Activated T-helper 1 cell treated with Interleukin-2 at 50 U/mL for 16 hours (primary cell): ENCODE measurements at places on chromosomes 7 and 10.

DNA sequence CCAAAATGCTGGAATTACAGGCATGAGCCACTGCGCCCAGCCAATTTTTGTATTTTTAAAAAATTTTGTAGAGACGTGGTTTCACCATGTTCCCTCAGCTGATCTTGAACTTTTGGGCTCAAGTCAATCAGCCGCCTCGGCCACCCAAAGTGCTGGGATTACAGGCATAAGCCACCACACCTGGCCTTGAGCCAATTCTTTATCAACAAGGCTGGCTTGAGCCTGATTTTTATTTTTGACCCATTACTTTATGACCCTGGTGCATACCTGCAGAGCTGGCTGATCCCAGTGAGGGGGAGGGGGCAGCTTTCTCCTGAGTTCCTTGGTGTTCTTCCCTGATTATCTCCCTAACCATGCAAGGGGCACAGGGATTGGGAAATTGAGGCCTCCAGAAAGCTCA is 15.8 kb upstream of the CPA1 start:
- DNase-seq, result no peak

- DNase-seq, result no peak
Measured at GRCh38 chr7:74503061-74503460, 49.4 kb downstream of the GTF2IRD1 start.

DNA sequence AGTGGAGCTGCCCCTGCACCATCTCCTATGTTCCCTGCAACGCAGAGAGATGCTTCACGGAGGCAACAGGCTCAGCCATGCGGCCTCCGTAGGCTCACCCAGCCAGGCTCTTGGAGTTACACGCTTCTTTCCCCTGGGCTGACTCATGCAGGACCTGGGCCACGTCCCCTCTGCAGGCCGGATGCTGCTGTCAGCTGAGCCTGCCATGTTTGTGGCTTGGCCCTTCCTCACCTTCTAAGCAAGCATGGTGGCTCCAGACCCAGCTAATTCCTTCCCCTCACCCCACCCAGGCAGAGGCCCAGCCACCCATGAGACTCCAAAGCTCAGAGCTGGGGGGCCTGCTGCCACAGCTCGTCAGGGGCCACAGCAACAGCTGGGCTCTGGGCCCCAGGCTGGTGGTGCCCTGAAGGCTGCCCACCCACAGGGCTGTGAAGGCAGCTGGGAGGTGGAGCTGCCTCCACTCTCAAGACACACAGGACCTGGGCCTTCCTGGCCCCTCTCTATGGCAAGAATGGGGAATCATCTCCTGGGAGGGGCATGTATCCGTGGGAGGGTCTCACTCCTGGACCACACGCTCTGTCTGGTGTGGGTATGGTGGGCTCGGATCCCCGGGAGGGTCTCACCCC is 219.6 kb downstream of the ELFN1 start:
- DNase-seq, result no peak

- no peak for DNase-seq
Measured at GRCh38 chr7:136956232-136956631, 87.8 kb downstream of the CHRM2 start.

DNA sequence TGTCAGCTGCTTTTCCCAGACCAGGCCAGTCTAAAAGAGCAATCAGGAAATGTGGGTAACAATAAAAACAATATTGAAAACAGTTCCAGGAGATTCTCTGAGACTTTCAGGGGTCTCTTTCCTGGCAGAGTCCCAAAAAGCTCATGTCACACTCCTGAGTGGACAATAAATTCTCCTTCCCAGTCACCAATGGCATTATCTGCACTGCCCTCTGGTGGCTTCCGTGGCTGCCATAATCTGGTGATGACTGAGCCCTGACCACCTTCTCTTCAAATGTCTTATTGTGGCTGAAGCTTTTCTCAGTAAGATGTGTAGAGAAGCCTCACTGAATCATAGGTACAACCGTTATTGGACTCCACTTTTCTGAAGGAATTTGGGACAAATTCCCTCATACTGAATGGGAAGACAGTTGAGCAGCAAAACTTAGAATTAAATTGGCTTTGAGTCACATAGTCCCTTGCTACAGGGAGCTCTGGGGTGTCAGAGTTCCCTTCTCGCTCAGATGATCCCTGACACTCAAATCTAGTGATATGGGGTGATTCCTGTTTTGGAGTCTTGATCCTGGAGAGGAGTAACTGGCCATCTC is 24.4 kb upstream of the ASAH2 start:
- no peak for DNase-seq

DNA sequence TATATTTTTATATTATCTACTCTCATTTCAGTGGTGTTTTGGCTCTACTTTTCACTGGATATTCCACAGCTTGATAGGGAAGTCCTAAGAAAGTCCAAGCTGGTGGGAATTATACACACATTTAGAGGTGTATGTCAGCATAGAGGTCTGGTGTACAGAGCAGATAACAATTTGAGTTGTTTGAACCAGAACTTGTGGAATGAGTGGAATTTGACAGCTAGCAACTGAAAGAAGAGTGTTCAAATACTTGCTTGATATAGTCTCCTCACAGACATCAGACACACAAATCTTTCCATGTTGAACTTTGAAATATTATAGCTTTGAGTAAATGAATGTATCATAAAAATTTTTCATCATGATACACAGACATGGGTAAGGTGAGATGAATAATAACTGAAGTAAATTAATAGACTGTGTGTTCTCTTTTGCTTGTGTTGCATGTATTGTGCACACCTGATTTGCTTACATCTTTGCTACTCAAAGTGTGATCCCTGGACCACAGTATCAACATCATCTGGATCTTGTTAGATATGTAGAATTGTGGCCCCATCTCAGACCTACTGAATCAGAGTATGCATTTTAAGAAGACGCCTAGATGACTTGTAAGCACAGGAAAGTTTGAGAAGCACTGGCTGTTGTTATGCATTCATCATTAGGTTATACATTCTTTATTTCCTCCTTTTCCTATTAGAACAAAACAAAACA is 91.5 kb downstream of the ABCA13 start:
- no peak for DNase-seq

DNA sequence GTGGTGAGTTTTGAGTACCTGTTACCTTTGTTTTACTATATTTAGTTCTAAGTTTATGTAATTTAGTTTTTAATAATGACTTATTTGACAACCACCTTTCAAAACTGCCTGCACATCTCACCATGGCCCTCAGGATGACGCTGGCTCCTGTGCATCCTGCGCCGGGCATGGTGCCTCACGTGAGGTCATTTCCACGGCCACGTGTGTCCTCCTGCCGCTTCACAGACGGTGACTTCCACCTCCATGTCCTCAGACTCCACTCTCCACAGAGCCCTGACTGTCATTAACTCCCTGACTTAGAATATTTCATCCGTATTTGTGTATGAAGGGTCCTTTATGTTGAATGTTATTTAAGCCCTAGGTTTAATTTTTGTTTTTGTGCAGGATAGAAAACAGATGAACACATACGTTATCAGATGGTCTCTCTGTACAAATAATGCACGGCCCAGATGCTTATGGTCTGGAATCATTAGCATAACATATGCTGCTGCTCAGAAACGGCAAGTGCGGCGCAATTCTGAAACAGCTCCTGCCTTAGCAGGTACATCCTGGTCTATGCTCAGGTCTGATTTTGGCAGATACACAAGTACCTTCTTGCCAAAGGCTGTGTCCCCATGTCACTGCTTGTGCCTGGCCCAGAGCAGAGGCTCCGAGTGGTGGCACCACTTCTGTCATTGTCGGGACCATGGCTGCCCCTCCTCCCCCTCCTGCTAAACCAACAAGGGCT is 155.8 kb downstream of the WDR37 start:
- no peak for DNase-seq

DNA sequence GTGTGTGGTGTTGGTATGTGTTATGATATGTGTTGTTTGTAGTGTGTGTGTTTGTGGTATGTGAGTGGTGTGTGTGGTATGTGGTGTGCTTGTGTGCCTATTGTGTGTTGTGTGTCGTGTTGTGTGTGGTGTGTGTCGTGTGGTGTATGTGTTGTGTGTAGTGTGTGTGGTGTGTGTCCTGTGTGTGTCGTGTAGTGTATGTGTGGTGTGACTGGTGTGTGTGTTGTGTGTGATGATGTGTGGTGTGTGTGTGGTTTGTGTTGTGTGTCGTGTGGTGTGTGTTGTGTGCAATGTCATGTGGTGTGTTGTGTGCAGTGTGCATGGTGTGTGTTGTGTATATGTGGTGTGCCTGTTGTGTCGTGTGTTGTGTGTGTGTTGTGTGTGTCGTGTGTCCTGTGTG is 144.6 kb downstream of the DNAJB6 start:
- DNase-seq, result no peak

DNA sequence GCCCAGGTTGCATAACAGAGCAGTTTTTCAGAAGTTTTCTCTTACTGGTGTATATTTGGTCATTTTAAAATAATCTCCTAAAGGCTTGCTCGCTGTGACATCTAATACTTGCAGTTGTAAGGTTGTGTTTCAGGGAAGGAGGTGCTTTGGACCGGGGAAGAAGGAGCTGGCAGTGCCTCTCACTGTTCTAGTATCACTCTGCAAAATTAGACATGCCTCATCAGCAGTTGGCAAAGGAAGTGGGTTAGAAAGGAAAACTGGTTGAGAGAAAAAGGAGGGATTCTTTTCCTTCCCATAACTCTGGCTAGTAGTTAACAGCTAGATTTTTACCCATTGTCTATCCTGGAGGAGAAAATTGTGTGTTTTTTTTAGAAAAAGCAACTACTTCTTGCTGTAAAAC is 34.8 kb downstream of the CUL1 start:
- DNase-seq, result no peak

GRCh38 chr10:79107736-79108264 is 39.0 kb downstream of the ZMIZ1 start:
- no peak for DNase-seq

DNA sequence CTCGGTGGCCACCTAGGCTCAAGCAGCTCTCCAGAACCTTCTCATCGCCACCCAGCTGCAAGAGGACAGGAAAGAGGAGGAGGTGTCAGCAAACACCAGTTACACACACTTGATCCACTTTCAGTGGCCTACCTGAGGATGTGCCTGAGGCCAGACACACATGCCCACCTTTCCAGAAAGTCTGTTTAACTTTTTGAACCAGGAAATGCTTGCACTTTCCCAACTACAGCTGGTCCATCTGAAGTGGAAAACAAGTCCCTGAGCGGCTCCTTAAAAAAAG is 15.7 kb upstream of the CYREN start:
- DNase-seq, result no peak

DNA sequence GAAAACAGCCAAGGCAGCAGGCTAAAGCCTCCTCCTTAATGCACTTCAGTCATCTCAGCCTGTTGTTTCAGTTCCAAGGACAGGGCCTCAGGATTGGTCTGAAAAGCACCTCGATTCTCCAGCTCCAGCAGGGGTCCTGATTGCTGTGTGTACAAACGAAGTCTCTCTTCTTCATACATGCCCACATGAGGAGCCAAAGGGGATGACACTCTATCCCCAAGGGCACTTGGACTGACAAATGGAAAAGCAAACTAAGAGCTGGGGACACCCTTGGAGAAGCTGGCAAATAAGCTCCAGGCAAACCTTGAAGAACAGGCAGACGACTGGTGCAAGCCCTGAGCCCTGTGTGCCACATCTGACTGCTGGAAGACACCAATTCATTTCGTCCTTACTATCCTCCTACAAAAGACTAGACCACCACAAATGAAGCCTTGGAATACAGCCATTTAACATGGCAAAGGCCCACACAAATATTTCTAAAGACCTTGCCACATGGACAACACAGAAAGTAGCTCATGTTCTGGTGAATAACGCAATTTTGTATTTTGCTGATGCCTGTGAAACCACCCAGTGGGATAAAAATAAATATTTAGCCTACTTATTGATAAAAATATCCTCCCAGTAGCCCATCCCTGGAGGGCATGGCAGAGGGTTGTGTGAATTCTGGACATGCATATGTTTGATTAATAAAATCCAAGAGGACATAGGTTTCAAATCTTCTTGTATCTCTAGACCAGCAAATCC is 61.9 kb downstream of the PARD3 start:
- DNase-seq, result no peak

- DNase-seq, result no peak
Measured at GRCh38 chr7:75955331-75955955, 39.0 kb downstream of the TMEM120A start.

- peak; percentile 78 for DNase-seq
Measured at GRCh38 chr7:332646-333392, 42.8 kb downstream of the FOXL3 start.

DNA sequence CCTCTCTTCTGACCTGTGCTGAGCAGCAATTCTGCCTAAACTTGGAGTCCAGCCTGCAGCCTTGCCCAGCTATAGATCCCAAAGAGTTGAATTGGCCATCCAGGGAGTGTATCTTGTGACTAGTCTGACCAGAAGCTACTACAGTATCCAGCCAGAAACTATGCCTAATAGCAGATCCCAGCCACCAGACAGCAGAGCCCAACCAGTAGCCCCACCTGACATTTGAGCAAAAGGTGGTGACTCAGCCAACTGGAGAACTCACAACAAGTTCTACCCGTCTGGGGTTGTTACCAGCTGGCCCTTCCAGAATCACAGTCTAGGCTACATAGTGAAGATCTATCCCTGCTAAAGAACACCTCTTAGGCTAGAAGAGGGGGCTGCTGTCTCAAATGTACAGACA is 315.0 kb downstream of the CRPPA start:
- DNase-seq, result no peak
